ENCODE measurements at places on chromosomes 2 and 18.
A peak's percentile ranks its signal among the peaks of the same experiment; 100 is the strongest.

- DNase-seq = peak; percentile 52
Measured at GRCh38 chr2:119823734-119824334, 64.1 kb downstream of the PTPN4 start.

- no peak for DNase-seq
Measured at GRCh38 chr2:126831234-126832005, 67.3 kb upstream of the TEX51 start.

DNA sequence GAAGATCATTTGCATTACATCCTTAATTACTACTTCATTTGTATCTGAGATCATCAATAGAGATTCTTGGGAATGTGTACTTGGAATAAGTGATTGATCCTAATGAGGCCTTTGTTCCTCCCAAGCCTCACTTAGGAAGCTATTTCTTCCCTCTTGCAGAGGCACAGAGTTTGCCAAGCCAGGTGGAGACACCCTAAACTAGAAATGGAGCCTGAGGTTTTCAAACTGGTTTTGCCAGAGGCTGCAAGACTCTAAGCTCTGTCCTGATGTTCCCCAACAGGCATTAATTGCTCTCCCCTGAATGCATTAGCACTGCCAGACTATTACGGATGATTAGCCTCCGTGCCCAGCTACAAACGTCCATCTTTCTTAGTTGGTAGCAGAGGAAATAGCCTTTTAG is 125.2 kb upstream of the LGALSL start:
- DNase-seq = no peak

- no peak for DNase-seq
Measured at GRCh38 chr2:8310557-8311455, 371.1 kb upstream of the ID2 start.

DNA sequence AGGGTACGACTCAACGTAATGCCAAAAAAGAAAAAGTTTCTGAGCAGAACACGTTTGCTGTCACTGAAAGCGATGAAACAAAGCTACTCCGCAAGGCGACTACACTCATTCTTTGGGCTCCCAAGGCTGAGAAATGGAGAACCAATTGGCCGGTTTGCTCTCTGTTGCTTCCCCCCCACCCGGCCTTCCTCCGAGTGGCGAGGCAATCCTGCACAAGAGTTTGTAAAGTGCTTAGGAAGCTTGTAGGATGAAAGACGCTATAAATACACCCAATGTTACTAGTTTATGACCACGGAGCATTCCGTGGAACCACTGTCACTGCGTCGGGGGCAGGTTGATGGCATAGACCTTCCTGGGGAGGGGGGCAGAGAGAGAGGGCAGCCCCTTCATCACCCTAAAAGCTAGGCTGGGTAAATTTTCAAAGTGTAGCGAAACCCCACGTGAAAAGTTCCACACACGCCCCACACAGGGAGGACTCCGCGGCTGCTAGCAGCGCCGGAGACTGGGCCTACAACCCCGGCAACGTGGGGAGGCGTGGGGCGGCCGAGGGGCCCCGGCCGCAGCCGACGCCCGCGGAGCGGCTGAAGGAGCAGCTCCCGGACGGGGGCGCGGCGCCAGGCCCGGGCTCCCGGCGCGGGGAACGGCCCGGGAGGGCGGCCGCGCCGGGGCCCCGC is 915 bp downstream of the CUL3 start:
- peak; percentile 43 for DNase-seq

- no peak for DNase-seq
Measured at GRCh38 chr18:38454764-38455469, 889.3 kb upstream of the CELF4 start.

- no peak for DNase-seq
Measured at GRCh38 chr2:164642268-164642667, 21.0 kb upstream of the GRB14 start.

GRCh38 chr18:58633874-58634273 is 5.0 kb upstream of the ALPK2 start:
- no peak for DNase-seq

GRCh38 chr2:190545555-190546385 is 11.2 kb upstream of the NEMP2 start:
- DNase-seq = peak; percentile 67

- peak; percentile 99 for DNase-seq
Measured at GRCh38 chr2:67260343-67261277, 136.5 kb upstream of the ETAA1 start.

DNA sequence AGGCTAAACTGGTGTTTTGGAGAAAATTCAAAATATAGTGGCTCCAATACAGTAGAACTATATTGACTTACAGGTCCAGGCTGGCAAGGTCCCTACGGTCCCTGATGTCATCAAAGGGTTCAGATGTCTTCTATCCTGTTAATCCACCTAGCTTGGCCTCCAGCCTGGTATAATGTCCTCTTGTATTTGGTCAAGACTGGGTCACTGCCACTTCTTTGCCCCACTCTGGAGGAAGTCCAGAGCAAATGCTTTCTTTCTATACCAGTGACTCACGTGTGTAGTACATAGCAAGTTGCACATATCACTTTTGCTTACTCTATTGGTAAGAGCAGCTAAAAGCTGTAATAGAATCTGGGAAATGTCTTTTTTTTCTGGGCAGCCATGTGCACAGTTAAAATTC is 80.8 kb downstream of the LCLAT1 start:
- peak; percentile 7 for DNase-seq

- DNase-seq = no peak
Measured at GRCh38 chr2:217820091-217820819, 182.5 kb downstream of the TNS1 start.

GRCh38 chr2:240585101-240585500 is 1.4 kb upstream of the CAPN10 start:
- DNase-seq = no peak

GRCh38 chr2:9675415-9676351 is 44.9 kb upstream of the YWHAQ start:
- DNase-seq = peak; percentile 94

- DNase-seq = peak; percentile 78
Measured at GRCh38 chr2:112259509-112260294, 4.9 kb upstream of the ZC3H8 start.

GRCh38 chr2:176504440-176504839 is 235.2 kb downstream of the MTX2 start:
- no peak for DNase-seq

DNA sequence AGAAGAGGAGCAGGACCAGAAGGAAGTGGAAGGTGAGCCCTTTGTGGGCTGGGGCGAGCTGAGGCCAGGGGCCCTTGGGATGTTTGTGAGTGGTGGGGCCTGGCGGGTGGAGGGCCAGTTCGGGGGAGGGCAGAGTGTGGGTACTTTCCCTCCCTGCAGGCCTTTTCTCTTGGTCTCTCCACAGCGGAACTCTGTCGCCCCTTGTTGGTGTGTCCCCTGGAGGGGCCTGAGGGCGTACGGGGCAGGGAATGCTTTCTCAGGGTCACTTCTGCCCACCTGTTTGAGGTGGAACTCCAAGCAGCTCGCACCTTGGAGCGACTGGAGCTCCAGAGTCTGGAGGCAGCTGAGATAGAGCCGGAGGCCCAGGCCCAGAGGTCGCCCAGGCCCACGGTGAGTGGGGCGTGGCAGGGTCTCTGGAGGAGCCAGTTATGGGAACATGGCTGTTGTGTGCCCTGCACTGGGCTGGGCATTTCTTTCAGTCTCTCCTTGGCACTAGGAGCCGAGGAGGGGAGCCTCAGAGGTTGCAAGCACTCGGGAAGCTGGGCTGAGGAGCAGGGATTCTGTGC is 10.8 kb downstream of the STK11IP start:
- DNase-seq = no peak

DNA sequence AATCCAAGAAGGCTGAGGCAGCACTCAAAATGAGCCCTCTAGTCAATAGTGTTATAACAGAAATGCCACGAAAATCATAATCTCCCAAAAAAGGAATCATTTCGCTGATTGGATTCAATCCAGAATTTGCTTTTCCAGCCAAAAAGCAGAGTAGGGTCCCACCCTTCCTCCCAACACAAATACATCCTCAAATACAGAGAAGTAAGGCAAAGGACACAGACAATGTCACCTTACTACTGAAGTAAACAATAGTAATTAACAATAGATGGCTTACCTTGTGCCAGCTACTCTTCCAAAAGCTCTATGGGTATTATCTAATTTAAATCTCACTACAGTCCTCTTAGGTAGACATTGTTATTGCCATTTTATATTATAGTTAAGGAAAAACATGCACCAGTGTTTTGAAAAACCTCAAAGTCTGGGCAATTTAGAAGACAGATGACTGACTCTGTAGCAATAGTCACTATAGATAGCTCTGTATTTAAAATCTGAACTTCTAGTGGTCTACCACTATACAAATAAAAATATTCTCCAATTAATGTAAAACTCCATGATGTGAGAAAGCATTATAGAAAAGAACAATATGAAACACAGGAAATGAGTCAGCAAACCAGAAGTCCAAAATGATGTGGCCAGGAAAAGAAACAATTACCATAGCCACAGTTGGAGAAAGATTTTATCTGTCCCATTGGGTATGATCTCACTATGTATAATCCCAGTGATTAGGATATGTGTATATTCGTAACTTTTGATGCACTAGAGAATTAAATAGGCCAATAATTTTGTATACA is 305.0 kb upstream of the ERBB4 start:
- peak; percentile 35 for DNase-seq

GRCh38 chr2:7837237-7837760 is 844.6 kb upstream of the ID2 start:
- no peak for DNase-seq

DNA sequence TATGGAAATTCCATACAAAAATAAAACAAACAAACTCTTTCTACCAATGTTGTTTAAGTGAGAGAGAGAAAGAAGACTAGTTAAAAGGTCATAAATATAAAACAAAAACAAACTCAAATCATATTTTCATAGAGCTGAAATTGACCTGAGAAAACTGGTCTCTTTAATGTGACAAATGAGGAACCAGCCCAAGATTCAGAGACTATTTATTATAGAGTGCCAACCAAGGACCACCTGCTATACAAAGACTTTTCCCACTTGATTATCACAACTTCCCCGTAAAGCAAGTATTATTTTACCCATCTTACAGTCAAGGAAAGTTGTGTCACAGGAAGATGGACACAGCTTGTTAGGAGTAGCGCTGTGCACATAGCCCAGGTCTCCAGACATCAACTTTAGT is 13.3 kb downstream of the ANKRD44 start:
- no peak for DNase-seq

DNA sequence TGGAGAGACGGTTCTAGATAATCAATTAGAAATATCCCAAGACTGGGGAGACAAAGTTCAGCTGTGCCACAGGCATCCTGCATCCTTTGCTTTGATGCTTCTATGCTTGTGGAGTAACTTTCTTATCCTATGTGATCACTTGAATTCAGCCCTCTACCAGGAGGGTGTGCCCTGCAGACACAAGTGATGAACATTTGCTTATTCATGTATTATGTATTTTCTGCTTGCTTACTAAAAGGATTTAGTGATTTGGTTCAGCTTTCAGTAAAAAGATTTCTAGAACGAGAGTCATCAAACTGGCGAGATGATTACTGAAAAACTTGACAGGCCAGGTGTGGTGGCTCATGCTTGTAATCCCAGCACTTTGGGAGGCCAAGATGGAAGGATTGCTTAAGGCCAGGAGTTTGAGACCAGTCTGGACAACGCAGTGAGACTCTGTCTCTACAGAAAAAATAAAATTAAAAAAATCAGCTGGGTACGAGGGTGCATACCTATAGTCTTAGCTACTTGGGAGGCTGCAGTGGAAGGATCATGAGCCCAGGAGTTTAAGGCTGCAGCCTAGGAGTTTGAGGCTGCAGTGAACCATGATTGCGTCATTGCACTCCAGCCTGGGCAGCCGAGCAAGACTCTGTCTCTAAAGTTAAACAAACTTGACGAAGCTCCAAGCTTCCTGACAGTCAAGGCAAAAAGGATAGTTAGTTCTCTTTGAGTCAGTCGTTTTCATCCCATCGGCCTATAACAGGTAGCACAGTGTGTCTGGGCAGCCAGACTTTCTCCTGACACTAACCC is 13.3 kb downstream of the HK2 start:
- DNase-seq = no peak

GRCh38 chr18:73099759-73100158 is 232.0 kb upstream of the NETO1 start:
- DNase-seq = no peak

- no peak for DNase-seq
Measured at GRCh38 chr2:182049372-182050148, 63.9 kb downstream of the PPP1R1C start.

GRCh38 chr2:234494361-234495250 is 2.3 kb downstream of the ARL4C start:
- peak; percentile 59 for DNase-seq

DNA sequence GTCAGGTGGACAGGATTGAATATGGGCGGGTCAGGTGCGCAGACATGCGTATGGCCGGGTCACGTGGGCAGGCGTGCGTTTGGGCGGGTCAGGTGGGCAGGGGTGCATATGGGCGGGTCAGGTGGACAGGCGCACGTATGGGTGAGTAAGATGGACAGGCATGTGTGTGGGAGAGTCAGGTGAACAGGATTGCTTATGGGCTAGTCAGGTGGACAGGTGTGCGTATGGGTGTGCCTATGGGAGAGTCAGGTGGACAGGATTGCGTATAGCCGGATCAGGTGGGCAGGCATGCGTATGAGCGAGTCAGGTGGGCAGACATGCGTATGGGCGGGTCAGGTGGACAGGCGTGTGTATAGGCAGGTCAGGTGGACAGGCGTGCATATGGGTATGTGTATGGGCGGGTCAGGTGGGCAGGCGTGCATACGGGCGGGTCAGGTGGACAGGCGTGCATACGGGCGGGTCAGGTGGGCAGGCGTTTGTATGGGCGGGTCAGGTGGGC is 30.3 kb upstream of the KLF11 start:
- no peak for DNase-seq

DNA sequence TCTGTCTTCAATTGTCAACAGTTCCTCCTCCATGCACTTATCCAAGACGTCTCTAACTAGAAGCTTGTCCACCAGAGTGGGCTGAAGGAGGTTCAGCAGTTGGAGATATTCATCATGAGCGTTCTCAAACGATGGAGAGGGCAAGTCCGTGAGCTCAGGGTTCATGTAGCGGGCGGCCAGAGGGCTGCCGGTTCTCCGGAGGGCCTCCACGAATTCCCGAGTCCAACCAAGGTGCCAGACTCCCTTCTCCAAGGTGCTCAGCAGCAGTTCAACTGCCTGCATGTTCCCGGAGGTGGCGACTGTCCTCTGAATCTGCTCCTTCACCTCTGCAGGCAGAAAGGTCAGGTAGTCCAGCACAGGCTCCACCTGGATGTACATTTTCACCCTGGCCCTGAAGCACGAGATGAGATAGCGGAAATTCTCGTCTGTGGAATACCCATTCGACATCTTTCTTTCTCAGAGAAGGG is 590 bp downstream of the IFIH1 start:
- no peak for DNase-seq

DNA sequence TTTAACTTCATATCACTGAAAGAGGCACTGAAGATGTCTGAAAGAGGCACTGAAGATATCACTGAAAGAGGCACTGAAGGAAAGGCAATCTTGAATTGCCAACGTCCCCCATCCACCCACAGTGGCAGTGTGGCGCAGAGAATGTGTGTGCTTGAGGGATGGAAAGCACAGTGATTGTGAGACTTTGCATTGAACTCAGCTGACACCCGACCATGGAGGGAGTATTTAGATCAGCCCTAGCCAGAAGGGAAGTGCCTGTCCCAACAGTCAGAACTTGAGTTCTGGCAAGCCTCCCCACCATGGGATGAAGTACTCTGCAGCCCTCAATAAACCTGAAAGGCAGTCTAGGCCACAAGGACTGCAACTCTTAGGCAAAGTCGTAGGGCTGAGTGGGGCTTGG is 33.8 kb downstream of the MAP4K3 start:
- no peak for DNase-seq

GRCh38 chr18:49716035-49716434 is 97.3 kb downstream of the ACAA2 start:
- DNase-seq = no peak

All from fibroblast of skin of scalp (primary cell).